GM04503 (cell line): ENCODE measurements at places on chromosomes 16 and 17.

DNA sequence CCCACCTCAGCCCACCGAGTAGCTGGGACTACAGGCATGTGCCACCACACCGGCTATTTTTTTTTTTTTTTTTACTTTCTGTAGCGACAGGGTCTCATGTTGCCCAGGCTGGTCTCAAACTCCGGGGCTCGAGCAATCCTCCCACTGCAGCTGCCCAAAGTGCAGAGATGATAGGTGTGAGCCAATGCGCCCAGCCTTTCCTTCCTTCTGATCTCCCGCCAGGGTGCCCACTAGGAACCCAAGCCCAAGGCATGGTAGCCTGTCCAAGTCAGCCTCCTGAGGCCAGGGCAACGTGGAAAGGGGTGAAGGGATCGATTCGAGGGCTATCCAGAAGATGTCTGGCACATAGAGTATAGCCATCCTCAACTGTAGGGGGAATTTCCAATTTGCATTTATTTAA is 9.6 kb upstream of the CREBBP start:
- DNase-seq = no peak

GRCh38 chr16:49351096-49351487 is 22.5 kb upstream of the C16orf78 start:
- no peak for DNase-seq

DNA sequence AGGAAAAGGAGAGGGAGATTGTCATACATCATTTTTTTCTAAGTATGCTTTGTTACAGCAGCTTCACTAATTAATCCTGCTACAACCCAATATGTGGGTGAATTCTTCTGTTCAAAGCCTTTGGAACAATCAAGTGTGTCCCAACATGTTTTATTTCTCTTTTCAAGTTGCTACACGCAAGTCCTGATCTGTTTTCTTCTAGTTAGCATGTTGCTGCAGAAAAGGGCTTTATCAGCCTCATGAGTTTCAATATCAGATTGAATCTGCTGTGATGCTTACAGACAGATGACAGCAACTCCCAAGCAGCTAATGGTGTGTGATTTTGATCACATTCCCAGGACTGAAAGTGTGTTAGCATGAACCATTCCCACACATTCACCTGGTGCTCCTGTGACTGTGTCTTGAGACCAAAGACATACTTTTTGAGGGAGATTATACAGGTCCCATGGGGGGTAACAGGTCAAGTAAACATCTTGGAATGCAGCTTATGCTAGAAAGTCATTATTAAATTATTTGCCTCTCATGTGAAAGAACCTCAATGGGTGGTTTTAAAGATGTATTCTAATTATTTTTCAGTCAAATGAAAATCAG is 96.9 kb upstream of the KCNJ16 start:
- DNase-seq = no peak

GRCh38 chr17:12790249-12791106 is 1.2 kb downstream of the ARHGAP44 start:
- DNase-seq = no peak

- no peak for DNase-seq
Measured at GRCh38 chr16:23348579-23349469, 46.7 kb downstream of the SCNN1B start.

DNA sequence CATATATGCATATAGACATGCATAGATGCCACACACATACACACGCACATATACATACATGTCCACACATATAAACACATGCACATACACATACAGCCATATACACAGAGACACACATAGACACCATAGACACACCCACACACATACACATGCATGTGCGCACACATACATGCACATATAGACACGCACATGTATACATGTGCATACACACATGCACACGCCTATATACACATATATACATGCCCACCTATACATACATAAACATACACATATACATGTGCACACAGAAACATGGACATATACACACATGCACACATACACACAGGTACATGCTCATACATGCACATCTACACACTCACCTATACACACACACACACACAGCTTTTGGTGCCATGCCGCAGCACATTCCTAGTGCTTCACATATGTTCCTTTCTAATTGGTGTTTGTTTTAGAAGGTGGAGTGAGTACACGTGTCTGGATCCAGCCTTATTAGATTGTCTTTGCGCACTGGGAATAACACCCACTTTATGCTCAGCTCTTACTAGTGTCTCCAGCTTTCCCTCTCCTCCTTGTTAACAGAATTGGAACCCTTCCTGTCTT is 198.0 kb downstream of the RPTOR start:
- no peak for DNase-seq
